ENCODE measurements at places on chromosomes 2 and 18. TPM values are rescaled to one million over a fixed set of nuclear protein-coding genes. Genes with fewer than 3 reads are reported as not detected.
A peak's percentile ranks its signal among the peaks of the same experiment; 100 is the strongest.

HJURP gene
- total RNA-seq, result 0.37 TPM

GRCh38 chr18:62073461-62074281, 113.2 kb downstream of the PIGN start:
- no peaks in the 10 kb centered on the region for H3K27me3 ChIP-seq
- H3K4me1 ChIP-seq, result no peaks in the 10 kb centered on the region
- peaks cover 4% of the 10 kb centered on the region for H3K36me3 ChIP-seq
- DNase-seq, result no peak
- no peak overlapping the region for H3K4me3 ChIP-seq
- H3K27ac ChIP-seq, result no peak overlapping the region

GRCh38 chr2:191533693-191534180, 144.2 kb upstream of the NABP1 start:
- H3K4me3 ChIP-seq, result no peak overlapping the region
- DNase-seq, result no peak
- H3K27me3 ChIP-seq, result no peaks in the 10 kb centered on the region
- H3K27ac ChIP-seq, result no peak overlapping the region

- no peaks in the 10 kb centered on the region for H3K4me1 ChIP-seq
- no peaks in the 10 kb centered on the region for H3K27me3 ChIP-seq
- H3K36me3 ChIP-seq, result no peaks in the 10 kb centered on the region
These were observed 37.5 kb downstream of the TMEM18 start for GRCh38 chr2:639703-640102.

GRCh38 chr2:173841110-173841509, 124.1 kb downstream of the SP3 start:
- no peaks in the 10 kb centered on the region for H3K4me1 ChIP-seq
- H3K4me3 ChIP-seq, result no peak overlapping the region
- H3K36me3 ChIP-seq, result no peaks in the 10 kb centered on the region
- no peaks in the 10 kb centered on the region for H3K27me3 ChIP-seq

DNA sequence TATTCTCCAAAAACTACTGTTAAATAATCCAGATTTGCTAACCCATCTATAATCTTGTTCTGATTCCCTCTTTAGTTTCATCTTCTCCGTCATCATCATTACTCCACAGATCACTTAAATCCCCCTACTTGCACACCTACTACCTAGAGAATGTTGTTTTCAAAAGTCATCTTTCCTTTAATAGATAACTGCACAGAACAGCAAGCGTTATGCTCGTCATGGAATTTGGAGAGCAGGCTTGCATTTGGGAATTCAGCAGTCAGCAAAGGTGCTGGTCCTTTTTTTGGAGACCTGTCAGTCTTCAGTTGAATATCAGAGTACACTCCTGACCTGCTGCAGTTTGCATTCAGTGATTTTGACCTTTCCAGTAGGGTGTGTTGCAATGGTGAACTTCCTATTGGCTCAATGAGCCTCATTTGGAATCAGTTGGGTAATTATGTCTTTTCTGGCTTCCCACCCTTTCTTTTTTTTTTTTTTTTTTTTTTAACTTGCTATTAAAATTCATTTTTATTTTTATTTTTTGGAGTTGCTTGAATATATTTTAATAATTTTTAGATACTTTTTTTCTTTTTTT, 110.6 kb downstream of the HNRNPLL start:
- no peaks in the 10 kb centered on the region for H3K36me3 ChIP-seq
- no peak for DNase-seq
- no peaks in the 10 kb centered on the region for H3K27me3 ChIP-seq
- no peak overlapping the region for H3K27ac ChIP-seq
- H3K4me1 ChIP-seq, result no peaks in the 10 kb centered on the region
- H3K4me3 ChIP-seq, result no peak overlapping the region

DNA sequence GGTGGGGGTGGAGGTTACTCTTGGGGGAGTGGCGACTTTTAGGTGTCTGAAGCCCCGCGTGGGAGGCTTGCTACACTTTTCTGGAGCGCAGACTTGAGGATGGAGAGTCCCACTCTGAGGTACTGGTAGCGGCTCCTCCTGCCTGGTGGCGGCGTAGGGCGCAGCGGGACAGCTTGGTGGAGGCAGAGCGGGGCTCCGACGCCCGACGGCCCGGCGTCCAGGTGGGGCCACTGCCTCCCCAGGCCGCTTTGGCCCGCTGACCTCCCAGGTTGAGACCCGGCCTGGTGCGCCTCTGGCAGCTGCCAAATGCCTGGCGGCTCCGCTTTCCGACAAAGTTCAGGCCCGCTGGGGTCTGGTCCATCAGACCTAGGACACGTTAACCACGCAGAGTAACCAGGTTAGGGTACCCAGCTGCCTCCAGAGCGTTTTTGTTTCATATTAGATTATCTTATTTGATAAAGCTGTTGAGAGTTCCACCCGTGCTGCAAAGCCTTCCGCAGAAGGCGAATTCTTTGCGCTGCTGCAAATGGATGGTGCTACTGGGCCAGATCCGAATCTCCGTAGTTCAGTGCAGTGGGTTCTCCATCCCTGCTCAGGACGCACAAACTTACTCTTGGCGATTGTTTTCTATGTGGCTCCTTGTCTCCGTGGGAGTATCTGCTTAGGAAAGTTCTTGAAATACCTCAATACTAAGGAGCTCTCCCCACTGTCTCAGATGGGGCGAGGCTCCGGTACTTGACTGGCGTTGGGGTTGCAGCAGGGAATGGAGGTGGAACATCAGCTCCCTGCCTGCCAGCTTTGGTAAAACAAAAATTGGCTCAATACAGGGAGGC, 405.9 kb downstream of the XIRP2 start:
- no peak overlapping the region for H3K27ac ChIP-seq
- H3K36me3 ChIP-seq, result no peaks in the 10 kb centered on the region
- H3K27me3 ChIP-seq, result peaks cover 4% of the 10 kb centered on the region
- H3K4me3 ChIP-seq, result peak overlapping the region; percentile 6
- H3K4me1 ChIP-seq, result no peaks in the 10 kb centered on the region

- no peaks in the 10 kb centered on the region for H3K27me3 ChIP-seq
- H3K4me3 ChIP-seq, result no peak overlapping the region
- no peaks in the 10 kb centered on the region for H3K36me3 ChIP-seq
- no peaks in the 10 kb centered on the region for H3K4me1 ChIP-seq
- no peak overlapping the region for H3K27ac ChIP-seq
These were observed 203.9 kb downstream of the C1D start for GRCh38 chr2:67858886-67859285.

- no peaks in the 10 kb centered on the region for H3K4me1 ChIP-seq
- H3K36me3 ChIP-seq, result no peaks in the 10 kb centered on the region
- no peak overlapping the region for H3K27ac ChIP-seq
- no peaks in the 10 kb centered on the region for H3K27me3 ChIP-seq
- no peak overlapping the region for H3K4me3 ChIP-seq
These were observed 11.3 kb downstream of the HYCC2 start for GRCh38 chr2:201059961-201060755.

DNA sequence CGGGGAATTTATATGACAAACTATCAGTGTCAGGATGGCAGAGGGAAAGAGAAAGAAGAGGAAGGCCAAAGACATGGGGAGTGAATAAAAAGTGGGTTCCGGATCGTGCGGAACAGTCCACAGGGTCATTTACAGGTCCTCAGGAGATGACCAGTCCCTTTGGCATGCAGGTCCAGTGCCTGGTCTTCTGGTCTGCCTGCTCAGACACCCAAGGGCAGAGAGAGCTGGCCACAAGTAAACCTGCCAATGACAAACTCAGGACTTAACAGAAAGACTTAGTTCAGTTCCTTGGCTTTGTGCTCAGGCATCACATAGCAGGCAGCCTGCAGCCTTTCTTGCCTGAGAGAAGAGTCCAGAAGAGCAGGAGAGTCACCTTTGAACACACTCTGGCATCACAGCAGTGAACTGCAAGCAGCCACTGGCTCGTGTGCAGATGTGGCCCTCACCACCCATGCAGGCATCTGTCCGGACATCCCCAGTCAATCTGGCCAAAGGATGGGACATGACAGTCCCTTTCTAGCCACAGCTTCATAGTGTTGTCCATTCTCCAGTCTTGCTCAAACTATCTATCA, 14.0 kb downstream of the TMEM127 start:
- peak overlapping the region; percentile 69 for H3K27ac ChIP-seq
- no peak overlapping the region for H3K4me3 ChIP-seq
- H3K27me3 ChIP-seq, result no peaks in the 10 kb centered on the region
- H3K4me1 ChIP-seq, result no peaks in the 10 kb centered on the region

- DNase-seq, result no peak
- no peak overlapping the region for H3K27ac ChIP-seq
- H3K27me3 ChIP-seq, result no peaks in the 10 kb centered on the region
These were observed 151.8 kb downstream of the PIK3C3 start for GRCh38 chr18:42106784-42107183.

DNA sequence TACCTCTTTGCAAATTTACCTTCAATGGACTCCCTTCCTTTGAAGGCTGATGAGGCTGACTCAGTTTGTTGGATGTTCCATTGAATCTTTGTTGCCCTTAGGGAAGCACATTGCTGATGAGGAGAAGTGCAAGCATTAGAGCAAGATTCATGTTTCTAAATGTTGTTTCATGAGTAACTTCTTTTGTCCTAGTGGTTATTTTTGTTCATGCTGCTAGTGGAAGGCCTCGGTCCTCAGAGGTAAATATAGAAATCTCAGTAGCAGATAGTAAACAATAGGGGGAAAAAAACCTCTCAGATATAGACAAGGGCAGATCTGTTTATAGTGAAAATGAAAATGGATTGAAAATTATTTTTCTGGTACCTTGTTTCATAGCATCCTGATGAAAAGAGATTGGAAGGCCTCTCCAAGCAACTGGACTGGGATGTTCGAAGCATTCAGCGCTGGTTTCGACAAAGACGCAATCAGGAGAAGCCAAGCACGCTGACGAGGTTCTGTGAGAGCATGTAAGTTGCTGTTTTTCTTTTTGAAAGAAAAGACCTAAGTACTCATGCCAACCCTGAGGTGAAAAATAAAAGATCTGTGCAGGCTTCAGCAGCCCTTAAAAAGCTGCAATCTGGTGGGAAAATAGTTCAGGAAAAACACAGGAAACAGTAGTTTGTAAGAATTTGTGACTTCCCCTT, 104.9 kb downstream of the CERS6 start:
- H3K27me3 ChIP-seq, result no peaks in the 10 kb centered on the region
- H3K27ac ChIP-seq, result no peak overlapping the region
- H3K4me1 ChIP-seq, result peaks cover 16% of the 10 kb centered on the region
- no peak for DNase-seq

DNA sequence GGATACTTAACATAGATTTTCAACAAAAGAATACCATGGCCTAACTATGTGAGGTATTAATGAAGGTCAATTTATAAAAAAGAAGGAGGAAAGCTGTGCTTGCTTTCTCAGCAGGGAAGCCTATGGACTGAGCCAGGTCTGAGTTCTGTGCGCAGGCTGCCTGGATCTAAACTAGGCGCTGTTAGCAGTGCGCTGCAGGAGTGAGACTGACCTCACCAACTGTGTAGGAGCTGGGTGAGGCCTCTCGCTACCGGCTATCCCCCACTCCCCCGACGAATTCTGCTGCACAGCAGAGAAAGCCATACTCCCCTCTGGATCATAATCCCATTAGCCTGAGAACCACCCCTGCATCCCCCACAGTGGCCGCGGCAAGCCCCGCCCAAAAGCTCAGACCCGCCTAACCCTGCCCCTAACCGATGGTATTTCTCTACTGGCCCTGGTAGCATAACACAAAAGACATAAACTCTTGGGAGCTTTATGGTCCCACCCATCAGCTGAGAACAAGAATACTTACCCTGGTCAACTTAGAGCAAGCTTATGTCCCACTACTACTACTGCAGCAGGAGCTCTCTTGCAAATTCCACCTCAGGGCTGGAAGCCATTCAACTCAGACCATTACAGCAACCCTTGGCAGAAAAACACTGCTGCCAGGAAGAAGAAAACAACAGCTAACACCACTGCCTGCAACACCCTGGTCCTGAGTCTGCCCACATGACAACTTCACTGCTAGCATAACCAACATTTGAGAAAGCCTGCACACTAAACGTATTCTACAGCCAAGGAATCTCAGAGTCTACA, 28.0 kb downstream of the SULT1C2 start:
- no peak overlapping the region for H3K27ac ChIP-seq
- H3K27me3 ChIP-seq, result no peaks in the 10 kb centered on the region
- no peaks in the 10 kb centered on the region for H3K4me1 ChIP-seq
- H3K36me3 ChIP-seq, result no peaks in the 10 kb centered on the region

DNA sequence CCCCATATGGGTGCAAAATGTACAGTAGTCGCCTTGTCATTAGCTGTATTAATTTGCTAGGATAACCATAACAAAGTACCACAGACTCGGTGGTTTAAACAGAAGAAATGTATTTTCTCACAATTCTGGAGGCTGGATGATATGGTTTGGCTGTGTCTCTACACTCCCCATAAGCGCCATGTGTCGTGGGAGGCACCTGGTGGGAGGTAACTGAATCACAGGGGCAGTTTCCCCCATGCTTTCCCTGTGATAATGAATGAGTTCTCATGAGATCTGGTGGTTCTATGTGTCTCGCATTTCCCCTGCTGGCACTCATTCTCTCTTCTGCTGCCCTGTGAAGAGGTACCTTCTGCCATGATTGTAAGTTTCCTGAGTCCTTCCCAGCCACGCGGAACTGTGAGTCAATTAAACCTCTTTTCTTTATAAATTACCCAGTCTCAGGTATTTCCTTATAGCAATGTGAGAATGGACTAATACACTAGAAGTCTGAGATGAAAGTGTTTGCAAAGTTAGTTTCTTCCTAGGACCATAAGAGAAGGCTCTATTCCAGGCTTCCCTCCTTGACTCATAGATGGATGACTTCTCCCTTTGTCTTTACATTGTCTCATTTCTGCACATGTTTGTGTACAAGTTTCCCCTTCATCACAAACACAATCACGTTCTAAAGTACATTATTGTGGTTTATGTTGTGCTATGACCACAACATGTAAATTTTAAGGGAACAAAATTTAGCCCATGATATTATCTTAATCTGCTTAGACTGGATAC, 1442.6 kb downstream of the SUCLG1 start:
- H3K4me1 ChIP-seq, result no peaks in the 10 kb centered on the region
- no peaks in the 10 kb centered on the region for H3K27me3 ChIP-seq
- DNase-seq, result no peak
- no peak overlapping the region for H3K4me3 ChIP-seq
- no peak overlapping the region for H3K27ac ChIP-seq

- no peaks in the 10 kb centered on the region for H3K36me3 ChIP-seq
- H3K27ac ChIP-seq, result no peak overlapping the region
- H3K27me3 ChIP-seq, result no peaks in the 10 kb centered on the region
- H3K4me1 ChIP-seq, result no peaks in the 10 kb centered on the region
- H3K4me3 ChIP-seq, result no peak overlapping the region
These were observed 378.4 kb upstream of the PIK3C3 start for GRCh38 chr18:41576643-41577042.

DNA sequence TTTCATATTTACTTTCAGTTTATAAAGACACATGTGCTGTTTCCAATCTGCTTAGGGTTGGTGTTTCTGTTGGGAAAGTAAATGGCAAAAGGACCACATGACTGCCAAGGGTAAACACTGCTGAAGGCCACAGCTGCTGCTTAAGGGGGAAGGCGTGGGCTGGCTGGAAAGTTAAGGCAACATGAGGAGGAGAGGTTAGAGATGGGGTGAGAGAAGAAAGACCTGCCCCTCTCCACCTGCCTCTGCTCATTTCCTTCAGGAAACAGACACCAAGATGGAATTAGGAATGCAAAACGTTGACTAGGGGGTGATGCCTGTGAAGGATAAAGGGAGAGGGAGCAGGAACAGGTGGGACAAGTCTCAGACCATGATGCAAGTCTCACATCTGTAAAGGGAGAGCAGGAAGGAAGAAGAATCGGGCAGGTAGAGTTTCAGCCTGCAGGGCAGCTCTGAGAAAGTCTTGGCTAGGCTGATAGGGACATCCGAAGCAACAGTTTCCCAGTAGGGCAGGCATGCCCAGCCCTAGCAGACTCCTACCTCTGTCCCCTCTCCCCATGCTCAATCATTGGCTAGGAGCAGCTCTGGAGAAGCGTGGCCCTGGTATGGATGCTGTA, 86.0 kb downstream of the CDC42EP3 start:
- H3K4me3 ChIP-seq, result no peak overlapping the region
- H3K27ac ChIP-seq, result no peak overlapping the region
- no peaks in the 10 kb centered on the region for H3K36me3 ChIP-seq
- H3K4me1 ChIP-seq, result no peaks in the 10 kb centered on the region
- no peak for DNase-seq
- H3K27me3 ChIP-seq, result no peaks in the 10 kb centered on the region

GRCh38 chr2:19710230-19710629, 191.6 kb downstream of the TTC32 start:
- no peaks in the 10 kb centered on the region for H3K36me3 ChIP-seq

Measured in right atrium auricular region (tissue), 2 donors.